Adrenal gland (tissue), 19 donors: ENCODE measurements at places on chromosomes 2 and 18. TPM values are rescaled to one million over a fixed set of nuclear protein-coding genes. Genes with fewer than 3 reads are reported as not detected.

DNA sequence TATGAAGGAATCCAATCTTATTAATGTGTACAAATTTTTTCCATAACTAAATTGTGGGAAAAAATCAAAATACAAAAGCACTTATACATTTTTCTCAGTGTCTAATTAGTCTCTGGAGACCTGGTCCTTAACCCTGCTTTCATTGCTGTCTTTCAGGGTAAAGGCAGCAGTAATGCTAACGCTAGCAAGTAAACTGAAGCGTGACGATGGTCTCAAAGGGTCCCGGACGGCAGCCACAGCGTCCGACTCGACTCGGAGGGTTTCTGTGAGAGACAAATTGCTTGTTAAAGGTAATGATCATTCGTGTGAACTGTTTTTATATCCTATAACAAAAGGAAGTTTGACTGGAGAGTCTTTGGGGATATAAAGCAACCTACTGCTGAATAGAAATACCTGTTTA, 6.1 kb downstream of the UBE2F start:
- DNase-seq, result no peak

- no peak for DNase-seq
Measured at GRCh38 chr2:214031566-214031965, 379.3 kb upstream of the VWC2L start.

- DNase-seq, result no peak
Measured at GRCh38 chr2:238430781-238431180, 4.1 kb downstream of the ASB1 start.

DNA sequence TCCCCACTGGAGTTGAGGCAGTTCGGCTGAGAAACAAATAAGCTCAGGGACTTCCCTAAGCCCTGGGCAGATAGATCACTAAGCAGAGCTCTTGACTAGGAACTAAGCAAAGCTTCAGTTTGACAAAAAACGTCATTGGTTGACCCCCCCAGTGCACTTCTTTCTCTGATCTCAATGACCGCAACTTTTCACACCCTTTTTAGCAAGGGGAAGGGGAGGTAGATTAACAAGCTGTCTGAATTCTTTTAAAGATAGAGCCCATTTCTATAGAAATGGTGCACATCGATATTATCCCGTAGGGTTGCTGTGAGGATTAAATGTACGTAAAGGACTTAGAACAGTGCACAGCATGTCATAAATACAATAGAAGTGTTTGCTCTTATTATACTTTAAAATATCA, 42.5 kb downstream of the PIEZO2 start:
- no peak for DNase-seq

The COL4A3 gene
- total RNA-seq, result 19.0 TPM
